ENCODE measurements at places on chromosomes 12 and 14.

GRCh38 chr12:14048941-14049545, 67.6 kb upstream of the GRIN2B start:
- DNase-seq: no peak

- DNase-seq: peak; percentile 57
These were observed 256.9 kb upstream of the RGS6 start for GRCh38 chr14:71675126-71675899.

DNA sequence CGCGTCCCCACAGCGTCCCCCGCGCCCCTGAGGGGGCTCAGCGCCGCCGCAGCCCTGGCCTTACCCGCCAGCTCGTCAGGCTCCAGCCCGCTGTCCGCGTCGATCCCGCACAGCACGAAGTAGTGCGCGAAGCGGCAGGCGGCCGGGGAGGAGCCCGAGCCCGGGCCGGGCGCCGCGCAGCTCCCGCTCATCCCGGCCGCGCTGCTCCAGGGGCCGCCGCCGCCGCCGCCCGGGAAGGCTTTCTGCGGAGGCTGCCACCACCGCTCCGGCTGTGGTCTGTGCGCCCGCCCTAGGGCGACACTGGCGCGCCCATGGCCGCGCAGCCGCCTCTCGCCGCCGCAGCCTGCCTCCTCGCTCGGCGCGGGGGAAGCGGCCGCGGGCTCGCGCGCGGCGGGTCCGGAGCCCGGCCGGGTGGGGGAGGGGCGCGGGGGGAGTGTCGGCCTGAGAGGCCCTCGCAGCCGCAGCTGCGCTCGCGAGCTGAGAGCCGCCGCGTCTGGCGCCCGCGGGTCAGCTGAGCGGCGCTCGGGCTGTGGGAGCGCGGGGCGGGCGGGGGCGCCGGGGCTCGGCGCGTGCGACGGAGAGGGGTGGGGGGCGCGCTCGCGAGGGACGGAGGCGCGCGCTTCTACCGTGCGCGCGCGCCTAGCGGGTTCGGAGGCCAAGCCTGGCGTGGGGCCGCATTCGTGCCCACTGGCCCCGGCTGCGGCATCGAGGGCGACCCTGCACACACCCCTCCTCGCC, at the start of gene DENND5B:
Gene DENND5B (minus strand): TSS at position 495 of the 738 bp plus-strand sequence. CDS start 304 bp downstream, at position 191.
- DNase-seq: peak; percentile 92

GRCh38 chr14:32004300-32004699, 72.8 kb upstream of the ARHGAP5 start:
- no peak for DNase-seq

Measured in BE2C (cell line).